ENCODE measurements at places on chromosomes 6 and 20.

- DNase-seq: no peak
Measured at GRCh38 chr6:124445581-124445980, 516.7 kb upstream of the RNF217 start.

DNA sequence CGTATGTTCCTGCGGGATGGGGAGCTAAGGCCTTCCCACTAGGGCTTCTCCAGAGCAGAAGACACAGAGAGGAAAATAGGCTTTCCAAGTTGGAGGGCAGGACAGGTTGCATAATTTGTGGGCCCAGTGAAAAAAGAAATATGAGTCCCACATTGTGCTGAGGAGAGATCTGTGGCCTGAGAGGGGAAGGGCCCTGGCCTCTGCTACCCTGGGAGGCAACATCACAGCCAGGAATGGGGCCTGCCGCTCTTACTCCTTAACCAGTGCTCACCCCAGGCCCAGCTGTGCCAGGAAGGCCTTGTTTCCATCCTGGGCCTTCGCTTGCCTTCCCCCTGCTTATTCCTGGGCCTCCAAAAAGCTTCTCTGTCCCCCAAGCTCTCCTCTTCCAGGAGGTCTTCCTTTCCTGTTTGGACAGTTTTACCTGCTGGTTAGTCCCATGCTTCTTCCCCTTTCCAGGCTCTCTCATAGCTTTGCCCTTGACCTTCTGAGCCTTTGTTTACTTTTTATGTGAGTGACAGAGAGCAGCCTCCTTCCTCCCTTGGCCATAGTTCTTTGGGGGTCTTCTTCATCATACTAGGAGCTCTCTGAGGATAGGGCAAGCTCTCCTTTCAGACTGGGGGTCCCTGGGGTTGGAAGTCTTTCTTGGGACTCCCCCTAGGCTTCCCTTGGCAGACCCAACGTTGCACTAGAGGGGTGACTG is 26.2 kb upstream of the VEGFA start:
- DNase-seq: no peak

DNA sequence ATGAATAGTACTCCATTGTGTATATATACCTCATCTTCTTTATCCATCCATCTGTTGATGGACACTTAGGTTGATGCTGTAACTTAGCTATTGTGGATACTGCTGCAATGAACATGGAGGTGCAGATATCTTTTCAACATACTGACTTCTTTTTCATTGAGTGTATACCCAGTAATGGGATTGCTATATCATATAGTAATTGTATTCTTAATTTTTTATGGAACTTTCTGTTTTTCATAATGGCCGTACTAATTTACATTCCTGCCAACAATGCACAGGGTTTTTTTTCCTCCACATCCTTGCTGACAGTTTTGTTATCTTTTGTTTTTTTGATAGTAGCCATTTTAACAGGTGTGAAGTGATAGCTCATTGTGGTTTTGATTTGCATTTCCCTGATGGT is 5.2 kb downstream of the CCN2 start:
- DNase-seq: no peak

DNA sequence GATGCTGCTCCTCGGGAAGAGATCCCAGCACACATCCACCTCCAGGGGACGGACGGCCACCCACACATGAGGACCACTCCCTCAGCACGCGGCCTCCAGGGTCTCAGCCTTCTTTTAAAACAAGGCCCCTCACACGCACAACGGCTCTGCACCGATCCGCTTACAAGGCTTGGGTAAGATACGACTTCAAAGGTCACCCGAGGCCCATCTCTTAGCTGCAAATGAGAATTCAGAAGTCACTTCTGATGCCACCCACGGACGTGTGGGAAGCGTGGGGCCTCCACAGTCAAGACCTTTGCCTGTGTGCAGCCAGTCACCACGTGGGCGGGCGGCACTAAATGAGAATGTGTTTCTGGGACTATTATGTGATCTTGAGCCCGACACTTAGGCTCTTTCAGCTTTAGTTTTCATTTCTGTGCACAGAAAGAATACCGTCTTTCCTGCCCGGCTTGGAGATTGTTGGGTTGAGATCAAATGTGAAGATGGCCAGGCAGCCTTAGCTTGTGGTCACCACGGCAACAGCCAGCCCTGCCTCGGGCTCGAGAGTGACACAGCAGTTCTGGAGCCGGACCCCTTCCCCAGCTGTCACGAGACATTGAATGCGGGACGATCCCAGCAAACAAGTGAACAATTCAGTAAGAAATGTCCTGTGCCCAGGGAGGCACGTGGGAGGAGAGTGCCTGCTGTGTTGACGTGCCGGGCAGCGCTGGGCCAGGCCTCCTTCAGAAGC is 91.6 kb downstream of the RAMACL start:
- DNase-seq: no peak

- DNase-seq: no peak
Measured at GRCh38 chr20:41245086-41245707, 72.3 kb downstream of the ZHX3 start.

DNA sequence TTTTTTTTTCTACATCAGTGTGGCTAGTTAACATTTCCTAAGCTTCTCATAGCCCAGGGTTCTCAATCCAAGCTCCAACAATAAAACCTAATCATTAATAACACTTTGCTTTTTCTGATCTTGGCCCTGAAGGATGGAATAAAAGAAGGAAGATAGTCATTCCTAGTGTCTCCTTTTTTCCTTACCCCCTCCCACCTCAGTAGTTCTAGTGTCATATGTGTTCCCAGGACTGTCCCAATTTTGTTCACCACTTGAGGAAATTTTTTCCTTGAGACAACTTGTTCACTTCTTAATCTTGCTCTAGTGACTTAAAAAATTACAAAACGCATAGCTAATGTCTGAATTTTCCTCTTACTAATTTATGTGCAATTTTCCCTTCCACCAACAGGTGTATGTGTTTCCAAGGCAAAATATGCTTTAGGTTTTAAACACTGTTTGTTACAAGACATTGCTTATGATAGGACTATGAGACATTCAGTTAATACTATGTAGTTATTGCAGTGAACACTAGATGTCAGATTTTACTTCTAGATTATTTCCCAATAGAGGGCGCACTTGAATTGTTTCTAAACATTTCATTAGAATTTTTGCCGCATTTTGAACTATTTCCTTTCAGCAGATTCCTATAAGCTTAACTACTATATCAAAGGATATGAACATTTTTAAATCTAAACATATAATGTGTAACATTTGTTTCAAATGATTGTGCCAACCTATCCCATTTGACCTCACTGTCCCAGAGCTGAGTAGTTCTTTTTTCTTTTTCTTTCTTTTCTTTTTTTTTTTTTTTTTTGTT is 18.5 kb upstream of the C6orf141 start:
- DNase-seq: peak; percentile 83

- DNase-seq: no peak
Measured at GRCh38 chr20:19348582-19348981, 136.1 kb downstream of the SLC24A3 start.

DNA sequence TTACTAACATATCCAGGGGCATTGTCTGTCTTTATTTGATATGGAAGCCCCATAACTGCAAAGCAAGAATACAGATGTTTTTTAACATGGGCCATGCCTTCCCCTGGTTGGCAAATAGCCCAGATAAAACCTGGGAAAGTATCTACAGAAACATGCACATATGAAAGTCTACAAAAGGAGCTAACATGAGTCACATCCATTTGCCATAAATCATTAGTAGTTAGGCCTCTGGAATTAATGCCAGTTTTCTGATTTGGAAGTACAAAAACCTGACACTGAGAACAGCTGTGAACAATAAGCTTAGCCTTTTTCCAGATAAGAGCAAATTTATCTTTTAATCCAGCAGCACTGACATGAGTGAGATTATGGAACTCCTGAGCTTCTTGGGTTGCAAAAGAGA is 418.0 kb upstream of the IMPG1 start:
- DNase-seq: no peak

- DNase-seq: no peak
Measured at GRCh38 chr20:11403711-11404110, 514.0 kb upstream of the BTBD3 start.

GRCh38 chr6:76553256-76553655 is 480.8 kb upstream of the IMPG1 start:
- no peak for DNase-seq

DNA sequence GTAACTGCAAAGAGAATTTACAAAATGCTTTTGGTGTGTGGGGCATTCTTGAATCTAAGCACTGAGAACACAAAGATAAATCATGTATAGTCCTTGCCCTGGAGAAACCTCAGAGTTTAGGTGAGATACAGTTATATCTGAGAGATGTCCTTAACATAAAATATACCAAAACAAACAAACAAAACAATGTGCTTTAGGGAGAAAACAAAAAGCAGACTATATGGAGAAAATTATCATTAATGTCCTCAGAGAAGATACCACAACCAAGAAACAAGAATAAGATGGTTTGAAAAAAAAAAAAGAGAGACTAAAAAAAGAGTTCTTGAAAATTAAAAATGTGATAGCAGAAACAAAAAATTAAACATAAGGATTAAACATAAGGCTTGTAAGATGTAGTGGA is 8.0 kb downstream of the KIF13A start:
- DNase-seq: no peak

DNA sequence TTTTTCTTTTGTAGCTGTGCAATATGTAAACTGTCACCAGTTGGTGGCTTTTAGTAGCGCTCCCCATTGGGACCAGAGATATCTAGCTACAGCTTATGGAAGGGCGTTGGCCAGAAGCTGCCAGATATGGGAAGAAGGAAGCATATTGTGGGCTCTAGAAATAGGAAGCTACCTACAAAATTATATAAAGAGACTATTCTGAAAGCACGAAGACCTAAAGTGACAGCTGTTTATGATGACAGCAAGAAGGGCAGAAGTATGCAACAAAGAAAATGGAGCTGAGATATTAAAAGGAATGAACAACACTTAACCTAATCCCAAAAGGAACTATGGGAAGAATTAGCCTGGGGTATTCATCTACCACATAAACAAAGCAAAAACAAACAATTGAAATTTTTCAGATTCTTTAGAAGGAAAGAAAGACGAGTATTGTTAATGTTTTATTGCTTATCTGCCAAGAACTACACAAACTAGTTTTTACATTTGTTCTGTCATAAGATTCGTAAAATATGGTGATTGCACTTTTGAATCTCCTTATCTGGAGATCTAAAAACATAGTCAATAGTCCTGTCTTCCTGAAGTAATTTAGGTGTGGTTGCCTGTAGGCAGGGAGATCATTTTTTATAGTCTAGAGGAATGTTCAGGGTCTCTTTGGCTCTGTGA is 81.6 kb downstream of the NCOA7 start:
- no peak for DNase-seq

DNA sequence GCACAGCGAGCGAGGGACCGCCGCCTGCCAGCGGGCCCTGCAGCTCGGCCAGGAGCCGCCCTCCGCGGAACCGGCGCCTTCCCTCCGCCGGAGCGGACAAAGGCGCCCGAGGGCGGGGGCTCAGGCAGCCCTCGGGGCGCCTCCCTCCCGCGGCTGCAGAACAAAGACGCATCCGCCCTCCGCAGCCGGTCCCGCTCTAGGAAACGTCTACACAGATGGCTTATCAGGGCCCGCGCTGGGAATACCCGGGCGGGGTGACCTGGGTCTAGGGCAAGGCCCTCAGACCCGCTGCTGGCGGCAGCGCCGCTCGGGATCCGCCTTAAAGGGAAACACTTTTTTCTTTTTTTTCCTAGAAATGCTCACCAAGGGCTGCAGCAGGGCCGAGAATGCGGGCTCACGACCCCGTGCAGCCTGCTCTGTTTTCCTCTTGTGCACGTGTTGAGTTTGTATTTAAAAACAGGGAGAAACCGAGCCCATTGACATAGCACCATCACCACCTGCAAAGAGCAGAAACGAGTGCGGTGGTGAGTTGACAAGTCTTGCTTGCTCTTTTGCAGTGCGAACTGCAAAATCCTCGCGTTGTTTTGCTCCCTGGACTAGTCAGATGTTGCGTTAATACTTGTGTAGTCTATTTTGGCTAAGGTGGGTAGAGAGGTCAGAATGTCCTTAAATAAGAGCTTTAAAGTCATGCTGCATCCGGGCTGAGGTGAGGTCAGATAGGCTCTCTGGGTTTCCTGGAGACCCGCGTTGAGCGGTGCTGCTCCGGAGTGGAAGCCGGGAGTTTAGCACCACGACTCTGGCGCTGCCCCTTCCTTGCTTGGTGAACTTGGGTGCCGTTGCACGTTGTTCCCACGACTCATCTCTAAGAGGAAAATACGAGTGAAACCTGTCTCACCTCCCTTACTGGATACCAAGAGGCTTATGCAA is 1.1 kb upstream of the RPS6KA2 start:
- peak; percentile 76 for DNase-seq

- DNase-seq: no peak
Measured at GRCh38 chr6:63263444-63263843, 52.2 kb downstream of the FKBP1C start.

DNA sequence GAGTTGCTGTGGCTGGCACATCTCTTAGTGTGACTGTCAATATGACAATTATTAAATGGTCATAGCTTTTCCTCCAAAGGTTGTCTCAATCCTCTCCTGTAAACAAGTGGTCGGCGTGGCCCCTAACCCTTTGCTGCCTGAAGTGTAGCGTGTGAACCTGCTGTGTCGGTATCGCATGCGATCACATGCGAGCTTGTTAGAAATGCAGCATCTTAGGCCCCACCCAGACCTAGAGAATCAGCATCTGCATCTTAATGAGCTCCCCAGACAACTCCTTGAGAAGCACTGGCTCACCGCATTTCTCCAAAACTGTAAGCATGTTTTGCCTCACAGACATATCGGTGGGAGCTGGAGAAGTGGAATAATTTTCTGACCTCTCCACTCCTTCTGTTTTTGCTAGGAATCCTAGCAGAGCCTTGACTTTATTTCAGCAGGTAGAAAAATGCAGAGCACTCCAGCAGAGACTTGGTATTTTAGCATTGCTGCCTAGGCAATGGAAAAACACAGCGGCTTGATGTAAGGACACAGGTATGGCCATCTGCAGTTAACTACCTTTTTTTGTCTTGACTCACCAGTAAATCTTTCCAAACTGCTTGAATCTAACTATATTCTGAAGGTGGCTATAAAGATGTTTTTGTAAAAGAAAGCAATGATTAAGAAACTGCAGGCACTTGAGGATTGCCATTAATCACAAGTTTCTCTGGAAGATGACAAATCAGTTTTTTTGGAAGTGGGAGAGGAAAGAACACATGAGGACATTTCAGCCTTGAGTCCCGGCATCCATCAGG is 67.6 kb downstream of the PSMG4 start:
- no peak for DNase-seq

GRCh38 chr20:47815416-47815806 is 30.1 kb upstream of the SULF2 start:
- no peak for DNase-seq

DNA sequence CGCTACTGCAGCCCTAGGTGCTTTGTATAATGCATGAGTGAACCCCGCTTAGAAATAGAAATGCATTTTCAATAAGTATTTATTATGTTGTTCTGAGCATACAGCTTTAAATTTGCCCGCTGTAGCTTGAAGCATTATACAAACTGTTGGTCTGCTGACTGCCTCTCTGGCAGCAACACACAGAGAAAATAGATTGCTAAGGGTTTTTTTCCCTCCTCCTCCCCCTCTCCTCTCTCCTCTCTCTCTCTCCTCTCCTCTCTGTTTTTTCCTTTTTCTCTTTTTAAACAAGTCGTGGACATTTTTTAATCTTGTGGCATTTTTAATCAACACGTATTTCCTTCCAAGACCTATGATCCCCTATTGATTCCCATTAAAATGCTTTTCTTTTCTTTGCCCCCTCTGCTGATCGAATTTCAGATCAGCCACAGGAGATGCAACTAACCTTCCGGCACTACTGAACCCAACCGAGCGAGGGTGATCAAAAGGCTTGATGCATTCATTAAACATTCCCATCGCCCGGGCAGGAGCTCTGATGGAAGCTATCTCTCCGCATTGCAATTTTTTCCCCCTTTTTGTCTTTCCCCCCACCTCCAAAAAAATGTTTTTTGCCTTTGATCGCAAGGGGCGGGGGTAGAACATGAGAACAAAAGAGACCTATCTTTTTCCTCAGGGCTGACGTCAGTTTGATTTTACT is 90.7 kb upstream of the ARID1B start:
- DNase-seq: peak; percentile 75

GRCh38 chr6:167760979-167761793 is 65.5 kb upstream of the AFDN start:
- no peak for DNase-seq

Data from NCI-H526 treated with DMSO at 0.1 percent for 48 hours (cell line).